Effector memory CD4-positive, alpha-beta T cell (primary cell): ENCODE measurements at places on chromosomes 7 and 10.

GRCh38 chr7:89265631-89266030 is 470.1 kb upstream of the TEX47 start:
- no peak overlapping the region for H3K4me3 ChIP-seq
- no peaks in the 10 kb centered on the region for H3K4me1 ChIP-seq
- H3K27me3 ChIP-seq, result no peaks in the 10 kb centered on the region
- no peak for DNase-seq

DNA sequence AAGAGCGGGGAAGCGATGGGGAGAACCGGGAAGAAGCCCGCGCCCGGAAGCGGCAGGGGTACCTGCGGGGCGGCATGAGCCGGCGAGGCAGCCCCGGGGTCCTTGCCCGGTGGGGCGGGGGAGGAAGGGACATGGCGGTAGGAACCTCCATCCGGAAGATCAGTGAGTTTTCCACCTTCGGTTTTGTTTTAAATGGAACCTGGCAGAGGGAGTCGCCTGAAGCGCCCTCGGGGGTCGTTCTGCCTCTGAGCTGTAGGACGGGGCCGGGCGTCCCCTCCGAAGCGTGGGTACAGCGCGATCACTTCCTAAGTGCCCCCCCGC is 471 bp downstream of the PFKP start:
- H3K4me1 ChIP-seq, result peaks cover 15% of the 10 kb centered on the region
- peak overlapping the region; percentile 68 for H3K27ac ChIP-seq
- no peaks in the 10 kb centered on the region for H3K27me3 ChIP-seq
- peak overlapping the region; percentile 99 for H3K4me3 ChIP-seq
- H3K36me3 ChIP-seq, result no peaks in the 10 kb centered on the region

- H3K27me3 ChIP-seq, result no peaks in the 10 kb centered on the region
- H3K4me3 ChIP-seq, result no peak overlapping the region
- DNase-seq, result no peak
- no peak overlapping the region for H3K27ac ChIP-seq
- H3K4me1 ChIP-seq, result no peaks in the 10 kb centered on the region
These were observed 237.0 kb downstream of the EBF3 start for GRCh38 chr10:129727071-129727470.

GRCh38 chr10:123367195-123367594 is 213.0 kb downstream of the BUB3 start:
- no peak overlapping the region for H3K4me3 ChIP-seq
- no peaks in the 10 kb centered on the region for H3K36me3 ChIP-seq
- DNase-seq, result no peak
- no peaks in the 10 kb centered on the region for H3K27me3 ChIP-seq
- H3K4me1 ChIP-seq, result no peaks in the 10 kb centered on the region

- peak overlapping the region; percentile 92 for H3K4me3 ChIP-seq
- peaks cover 14% of the 10 kb centered on the region for H3K4me1 ChIP-seq
- peaks cover 35% of the 10 kb centered on the region for H3K36me3 ChIP-seq
- peak; percentile 45 for DNase-seq
- no peaks in the 10 kb centered on the region for H3K27me3 ChIP-seq
These were observed 944 bp downstream of the RHBDD2 start for GRCh38 chr7:75879771-75880184.

DNA sequence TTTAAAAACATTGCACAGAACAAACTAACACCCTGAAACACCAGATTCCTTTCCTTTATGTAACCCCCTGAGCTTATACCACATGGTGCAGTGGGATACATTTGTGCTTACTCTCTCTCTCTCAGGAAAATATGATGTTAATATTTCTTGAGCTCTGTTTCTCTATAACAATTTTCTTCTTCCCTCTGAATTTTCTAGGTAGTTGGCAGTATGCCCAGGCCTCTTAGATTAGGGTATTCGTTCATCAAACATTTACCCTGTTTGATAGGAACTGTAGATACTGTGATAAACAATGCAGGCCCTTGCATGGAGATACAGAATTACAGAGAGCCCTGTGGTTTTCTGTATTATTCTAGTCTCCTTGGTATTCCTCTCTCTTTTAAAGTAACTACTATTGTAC is 567.8 kb downstream of the IPMK start:
- no peak for DNase-seq
- H3K4me1 ChIP-seq, result no peaks in the 10 kb centered on the region
- H3K4me3 ChIP-seq, result no peak overlapping the region
- no peaks in the 10 kb centered on the region for H3K36me3 ChIP-seq
- H3K27me3 ChIP-seq, result no peaks in the 10 kb centered on the region

GRCh38 chr7:1063361-1063760 is 19.0 kb downstream of the GPR146 start:
- no peak overlapping the region for H3K4me3 ChIP-seq
- no peaks in the 10 kb centered on the region for H3K27me3 ChIP-seq
- peaks cover under 1% of the 10 kb centered on the region for H3K36me3 ChIP-seq
- no peak overlapping the region for H3K27ac ChIP-seq
- no peak for DNase-seq
- H3K4me1 ChIP-seq, result peaks cover 18% of the 10 kb centered on the region

GRCh38 chr10:118818621-118819221 is 64.0 kb upstream of the CACUL1 start:
- no peaks in the 10 kb centered on the region for H3K4me1 ChIP-seq
- no peak overlapping the region for H3K27ac ChIP-seq
- H3K27me3 ChIP-seq, result no peaks in the 10 kb centered on the region
- DNase-seq, result no peak
- H3K4me3 ChIP-seq, result no peak overlapping the region

GRCh38 chr10:33506838-33507661 is 172.6 kb upstream of the NRP1 start:
- DNase-seq, result no peak
- H3K4me3 ChIP-seq, result no peak overlapping the region
- H3K36me3 ChIP-seq, result no peaks in the 10 kb centered on the region
- H3K27me3 ChIP-seq, result no peaks in the 10 kb centered on the region
- H3K4me1 ChIP-seq, result no peaks in the 10 kb centered on the region

GRCh38 chr7:107203607-107204006 is 34.8 kb downstream of the HBP1 start:
- no peaks in the 10 kb centered on the region for H3K4me1 ChIP-seq
- H3K4me3 ChIP-seq, result no peak overlapping the region
- no peaks in the 10 kb centered on the region for H3K27me3 ChIP-seq
- no peak for DNase-seq

DNA sequence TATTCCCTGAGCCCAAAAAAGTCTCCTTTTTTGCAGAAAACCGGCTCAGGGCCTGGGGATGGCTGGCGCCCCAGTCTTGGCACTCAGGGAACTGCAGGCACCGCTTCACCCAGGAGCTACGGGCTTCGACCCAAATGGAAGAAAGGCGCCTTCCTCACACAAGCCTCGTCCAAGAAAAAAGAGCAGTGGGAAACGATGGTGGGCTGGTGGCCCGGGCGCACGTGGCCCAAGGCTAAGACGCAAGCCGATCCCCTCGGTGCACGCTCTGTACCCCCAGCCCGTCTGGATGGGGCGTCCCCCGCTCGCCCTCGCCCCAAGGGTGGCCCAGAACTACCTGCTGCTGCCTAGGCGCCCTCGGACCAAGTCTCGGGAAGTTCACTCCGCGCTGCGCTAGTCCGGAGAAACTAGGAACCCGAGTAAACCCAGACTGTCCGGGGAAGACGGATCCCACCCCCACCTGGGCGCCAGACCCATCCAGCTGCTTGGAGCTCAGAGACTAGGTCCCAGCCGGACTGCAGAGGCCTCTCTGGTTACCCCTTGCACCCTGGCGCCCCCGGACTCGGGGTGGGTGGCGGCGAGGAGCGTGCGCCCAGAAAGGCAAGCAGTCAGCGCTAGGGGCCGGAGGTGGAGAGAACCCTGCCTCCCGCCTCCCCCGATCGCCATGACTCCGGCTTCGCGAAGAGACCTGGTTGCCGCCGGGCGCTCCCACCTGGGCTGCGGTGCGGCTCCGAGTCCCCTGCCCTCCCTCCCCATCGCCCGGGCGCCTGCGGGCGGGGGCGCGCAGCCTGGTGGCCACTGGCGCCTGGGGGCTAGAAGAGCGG is 76.4 kb downstream of the CALN1 start:
- H3K4me3 ChIP-seq, result no peak overlapping the region
- H3K27me3 ChIP-seq, result peaks cover 9% of the 10 kb centered on the region
- H3K4me1 ChIP-seq, result no peaks in the 10 kb centered on the region
- no peak for DNase-seq
- H3K27ac ChIP-seq, result no peak overlapping the region

GRCh38 chr10:107299606-107300005 is 135.1 kb upstream of the SORCS1 start:
- DNase-seq, result no peak
- no peaks in the 10 kb centered on the region for H3K27me3 ChIP-seq
- H3K4me3 ChIP-seq, result no peak overlapping the region
- H3K27ac ChIP-seq, result no peak overlapping the region
- no peaks in the 10 kb centered on the region for H3K4me1 ChIP-seq

GRCh38 chr10:132708936-132709335 is 77.0 kb downstream of the NKX6-2 start:
- peaks cover 17% of the 10 kb centered on the region for H3K36me3 ChIP-seq
- no peak for DNase-seq
- H3K4me3 ChIP-seq, result no peak overlapping the region
- H3K27me3 ChIP-seq, result no peaks in the 10 kb centered on the region

DNA sequence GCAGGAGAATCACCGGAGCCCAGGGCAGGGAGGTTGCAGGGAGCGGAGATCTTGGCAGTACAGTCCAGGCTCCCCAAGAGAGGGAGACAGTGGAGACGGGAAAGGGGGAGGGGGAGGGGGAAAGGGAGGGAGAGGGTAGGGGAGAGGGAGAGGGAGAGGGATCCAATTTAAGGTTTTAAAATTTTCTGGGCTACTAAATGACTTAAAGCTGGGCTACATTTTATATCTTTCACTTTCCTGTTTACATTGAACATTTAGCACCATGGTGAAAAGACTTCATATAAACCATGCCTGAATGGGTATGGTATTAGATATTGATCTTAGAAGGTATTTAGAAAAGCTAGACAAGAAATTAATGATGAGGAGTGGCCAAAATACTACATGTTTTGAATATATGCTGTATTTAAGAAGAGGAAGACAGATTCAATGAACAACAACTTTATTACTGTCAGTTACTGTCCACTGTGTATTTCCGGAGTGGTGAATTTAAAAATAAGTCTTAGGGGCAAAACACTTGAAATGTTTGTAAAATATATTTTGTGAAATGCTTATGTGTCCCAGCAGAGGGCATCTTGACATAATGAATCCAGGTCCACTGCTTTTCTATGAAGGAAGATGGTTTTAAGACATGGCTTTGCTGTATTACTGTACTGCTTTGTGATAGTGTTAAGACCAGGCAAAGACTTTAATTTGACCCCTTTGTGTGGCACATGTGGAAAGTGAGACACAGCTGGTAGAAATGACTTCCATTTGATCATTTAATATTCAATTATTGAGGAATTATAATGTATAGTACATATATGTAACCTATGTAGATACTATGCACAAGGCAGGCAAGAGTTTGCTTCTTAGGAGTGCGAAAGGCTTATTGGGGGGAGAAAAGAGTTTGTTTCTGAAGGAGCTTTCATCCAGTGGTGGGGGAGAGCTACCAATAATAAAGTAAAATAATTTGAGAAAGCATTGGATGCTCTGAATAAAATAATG is 52.8 kb downstream of the NRF1 start:
- no peak overlapping the region for H3K27ac ChIP-seq
- H3K36me3 ChIP-seq, result peaks cover 24% of the 10 kb centered on the region
- H3K4me1 ChIP-seq, result no peaks in the 10 kb centered on the region
- DNase-seq, result no peak
- no peaks in the 10 kb centered on the region for H3K27me3 ChIP-seq
- no peak overlapping the region for H3K4me3 ChIP-seq

DNA sequence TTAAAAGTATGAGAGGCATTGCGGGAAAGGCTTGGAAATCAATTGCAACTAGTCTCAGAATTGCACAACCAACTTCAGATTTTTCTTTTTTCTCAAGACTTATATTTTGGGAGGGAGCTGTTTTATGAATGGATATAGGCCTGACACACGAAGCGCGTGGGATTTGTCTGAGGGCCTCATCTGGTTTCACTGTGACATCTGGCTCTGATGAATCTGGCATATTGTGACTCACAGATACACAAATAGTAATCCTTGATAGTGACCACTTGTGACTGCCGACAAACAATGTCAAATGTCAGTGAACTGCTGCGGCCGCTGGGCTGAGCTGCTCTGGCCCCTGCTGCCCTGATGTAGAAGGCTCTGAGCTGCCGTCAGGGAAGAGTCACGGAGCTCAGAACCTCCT is 655.1 kb downstream of the INHBA start:
- H3K36me3 ChIP-seq, result no peaks in the 10 kb centered on the region
- no peak overlapping the region for H3K27ac ChIP-seq
- no peaks in the 10 kb centered on the region for H3K27me3 ChIP-seq
- no peak overlapping the region for H3K4me3 ChIP-seq
- no peak for DNase-seq
- H3K4me1 ChIP-seq, result no peaks in the 10 kb centered on the region

- no peaks in the 10 kb centered on the region for H3K4me1 ChIP-seq
- H3K27me3 ChIP-seq, result peaks cover 4% of the 10 kb centered on the region
- no peak overlapping the region for H3K27ac ChIP-seq
- DNase-seq, result no peak
- H3K36me3 ChIP-seq, result no peaks in the 10 kb centered on the region
These were observed 316.7 kb downstream of the OTUD1 start for GRCh38 chr10:23755556-23755955.

GRCh38 chr7:128883622-128884448 is 21.2 kb downstream of the ATP6V1F start:
- H3K4me1 ChIP-seq, result no peaks in the 10 kb centered on the region
- H3K27me3 ChIP-seq, result no peaks in the 10 kb centered on the region
- H3K27ac ChIP-seq, result no peak overlapping the region
- DNase-seq, result peak; percentile 75
- no peak overlapping the region for H3K4me3 ChIP-seq
- H3K36me3 ChIP-seq, result no peaks in the 10 kb centered on the region

DNA sequence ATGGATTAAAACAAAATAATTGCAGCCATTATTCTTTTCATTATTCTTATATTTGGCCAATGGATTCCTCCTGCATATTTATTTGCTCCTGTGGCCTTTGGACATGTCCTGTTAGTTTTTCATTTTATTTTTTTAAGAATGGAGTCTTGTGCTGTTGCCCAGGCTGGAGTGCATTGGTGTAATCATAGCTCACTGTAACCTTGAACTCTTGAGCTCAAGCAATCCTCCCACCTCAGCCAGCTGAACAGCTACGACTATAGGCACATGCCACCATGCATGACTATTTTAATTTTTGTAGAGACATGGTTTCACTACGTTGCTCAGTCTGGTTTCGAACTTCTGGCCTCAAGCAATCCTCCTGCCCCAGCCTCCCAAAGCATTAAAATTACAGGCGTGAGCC is 42.7 kb upstream of the SRI start:
- H3K4me3 ChIP-seq, result no peak overlapping the region
- DNase-seq, result no peak
- no peak overlapping the region for H3K27ac ChIP-seq
- no peaks in the 10 kb centered on the region for H3K36me3 ChIP-seq

DNA sequence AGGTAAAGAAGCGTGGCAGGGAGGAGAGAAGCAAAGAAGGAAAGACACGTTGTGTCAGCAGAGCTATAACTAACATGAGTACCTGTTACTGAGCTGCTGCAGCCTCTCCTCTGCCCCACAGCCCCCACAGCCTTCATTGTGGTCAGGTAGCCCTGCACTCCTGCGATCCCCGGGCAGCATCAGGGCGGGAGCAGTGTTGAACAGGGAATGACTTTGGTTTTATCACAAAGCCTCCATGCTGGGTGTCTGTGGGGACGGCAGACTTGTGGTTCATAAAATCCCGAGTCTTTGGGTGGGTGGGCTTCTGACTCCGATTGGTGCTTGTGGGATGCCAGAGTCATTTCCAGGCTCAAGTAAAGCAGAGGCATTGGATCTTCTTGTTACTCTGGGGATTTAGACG is 14.8 kb upstream of the PRKAG2 start:
- no peak overlapping the region for H3K27ac ChIP-seq
- no peaks in the 10 kb centered on the region for H3K4me1 ChIP-seq
- H3K4me3 ChIP-seq, result no peak overlapping the region
- H3K36me3 ChIP-seq, result no peaks in the 10 kb centered on the region
